ENCODE measurements at places on chromosomes 1 and 21.

- no peak for DNase-seq
Measured at GRCh38 chr1:195019385-195019784, 1588.9 kb downstream of the KCNT2 start.

- no peak for DNase-seq
Measured at GRCh38 chr21:16540966-16541727, 811.4 kb downstream of the USP25 start.

DNA sequence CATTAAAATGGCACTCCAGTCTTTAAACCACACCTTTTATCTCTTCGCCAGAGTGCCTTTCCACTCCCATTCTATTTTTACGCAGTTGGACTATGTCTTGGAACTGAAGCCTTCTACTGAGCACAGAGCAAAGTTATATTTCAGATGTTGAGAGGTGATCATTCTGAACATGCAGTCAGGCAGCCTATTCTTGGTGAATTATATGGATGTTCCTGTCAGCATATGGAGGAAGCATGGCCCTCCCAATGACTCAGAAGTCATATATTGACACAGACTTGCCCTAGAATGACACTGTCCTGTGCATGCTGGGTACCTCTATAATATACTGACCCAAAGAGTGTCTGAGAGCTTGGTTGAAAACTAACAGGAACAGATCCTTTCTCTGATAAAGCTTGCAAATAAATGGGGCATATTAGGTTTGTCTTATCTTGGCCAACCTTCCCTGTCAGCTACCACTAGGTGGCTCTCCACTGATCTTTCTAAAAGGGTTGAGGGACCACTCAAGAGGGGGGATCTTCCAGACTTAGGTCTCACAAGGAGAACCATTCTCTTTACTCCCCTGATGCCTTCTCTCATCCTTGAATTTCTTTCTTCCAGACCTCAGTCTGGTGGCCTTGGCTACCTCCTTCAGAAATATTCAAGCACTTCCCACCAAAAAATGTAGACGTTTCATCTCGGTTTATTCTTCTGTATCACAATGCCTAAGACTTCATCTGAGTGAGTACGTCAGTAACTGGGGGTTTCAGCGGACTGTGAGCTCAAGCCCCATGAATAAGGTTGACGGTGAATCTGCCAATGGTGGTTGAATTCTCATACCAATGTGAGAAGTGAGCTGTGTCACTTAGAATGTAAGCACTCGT, 11.8 kb upstream of the ALG14 start:
- no peak for DNase-seq

DNA sequence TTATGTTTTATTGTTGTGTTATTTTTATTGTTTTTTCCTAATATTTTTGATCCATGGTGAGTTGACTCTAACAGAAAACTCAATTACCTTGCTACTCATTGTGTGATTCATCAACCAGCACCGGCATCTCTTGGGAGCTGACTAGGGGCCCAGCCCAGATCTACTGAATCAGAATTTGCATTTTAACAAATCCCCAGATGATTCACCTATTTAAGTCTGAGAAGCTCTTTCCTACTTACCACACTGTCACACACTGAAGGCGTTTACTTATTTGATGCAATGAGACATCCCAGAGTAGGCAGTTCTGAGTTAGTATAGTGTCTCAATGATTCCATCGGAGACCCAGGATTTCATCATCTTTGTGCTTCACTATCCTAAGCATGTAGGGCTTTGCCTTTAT, 416.6 kb downstream of the RWDD3 start:
- DNase-seq, result no peak

- DNase-seq, result no peak
Measured at GRCh38 chr21:38770660-38771059, 35.1 kb upstream of the ETS2 start.

- DNase-seq, result no peak
Measured at GRCh38 chr1:182430263-182431068, 19.5 kb upstream of the RGSL1 start.

DNA sequence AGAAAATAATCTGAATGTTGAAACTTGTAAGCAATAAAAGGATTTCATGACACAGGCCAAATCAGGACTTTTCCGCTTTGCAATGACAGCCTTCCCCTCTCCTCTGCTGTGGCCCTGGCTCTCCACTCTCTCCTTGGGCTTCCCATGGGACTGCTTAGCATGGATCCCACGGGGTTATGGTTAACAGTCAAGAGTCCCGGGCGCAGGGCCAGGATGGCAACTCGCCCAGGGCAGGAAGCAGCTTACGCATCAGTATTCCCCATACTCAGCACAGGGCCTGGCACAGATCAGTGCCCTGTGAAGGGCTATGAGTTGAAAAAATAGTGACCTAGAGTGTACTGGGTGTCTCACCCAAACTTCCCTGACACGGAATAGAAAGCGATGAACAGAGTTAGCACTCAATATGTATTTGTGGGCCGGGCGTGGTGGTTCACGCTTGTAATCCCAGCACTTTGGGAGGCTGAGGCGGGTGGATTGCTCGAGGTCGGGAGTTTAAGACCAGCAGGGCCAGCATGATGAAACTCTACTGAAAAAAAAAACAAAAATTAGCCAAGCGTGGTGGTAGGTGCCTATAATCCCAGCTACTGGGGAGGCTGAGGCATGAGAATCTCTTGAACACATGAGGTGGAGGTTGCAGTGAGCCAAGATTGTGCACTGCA, 29.1 kb upstream of the GRHL3 start:
- DNase-seq, result no peak

- DNase-seq, result no peak
Measured at GRCh38 chr21:42836402-42836666, 43.0 kb downstream of the WDR4 start.

GRCh38 chr1:151158751-151159251, 2.4 kb downstream of the TNFAIP8L2 start:
- DNase-seq, result no peak

- DNase-seq, result no peak
Measured at GRCh38 chr1:245395680-245396079, 240.9 kb downstream of the KIF26B start.

DNA sequence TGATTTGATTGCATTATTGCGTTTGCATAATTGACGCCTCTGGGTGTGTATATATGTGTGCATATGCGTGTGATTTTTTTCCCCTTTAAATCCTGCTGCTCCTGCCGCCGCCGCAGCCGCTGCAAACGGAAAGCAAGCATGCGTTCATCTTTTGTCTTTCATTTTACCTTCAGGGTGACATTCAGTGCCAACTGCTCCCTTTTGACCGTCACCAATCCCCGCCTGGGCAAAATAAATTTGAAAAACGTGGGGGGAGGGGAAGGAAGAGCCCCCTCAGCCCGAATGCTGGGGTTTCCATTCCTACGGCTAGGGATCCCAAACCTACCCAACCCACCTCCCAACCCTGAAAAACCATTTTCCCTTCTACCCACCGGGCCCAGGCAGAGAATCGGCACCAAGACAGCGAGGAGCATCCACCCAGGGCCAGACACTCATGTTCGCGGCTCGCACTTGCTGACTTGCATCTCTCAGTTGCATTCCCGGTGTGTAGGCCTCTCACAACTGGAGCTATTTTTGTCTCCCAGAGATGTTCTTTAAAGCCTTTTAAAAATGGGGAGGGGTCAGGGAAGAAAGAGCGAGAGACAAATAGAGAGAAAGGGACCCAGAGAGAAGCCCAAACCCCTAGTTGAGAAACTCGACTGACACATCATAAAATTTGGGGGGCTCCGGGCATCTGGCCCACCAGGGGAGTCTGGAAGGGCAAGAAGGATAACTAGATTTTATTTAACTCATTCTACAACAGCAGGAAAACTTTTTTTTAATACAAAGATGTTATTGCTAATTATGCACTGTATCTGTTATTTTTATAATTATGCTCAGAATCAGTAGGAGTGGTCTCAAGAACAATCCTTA, 367.1 kb upstream of the ESRRG start:
- no peak for DNase-seq

DNA sequence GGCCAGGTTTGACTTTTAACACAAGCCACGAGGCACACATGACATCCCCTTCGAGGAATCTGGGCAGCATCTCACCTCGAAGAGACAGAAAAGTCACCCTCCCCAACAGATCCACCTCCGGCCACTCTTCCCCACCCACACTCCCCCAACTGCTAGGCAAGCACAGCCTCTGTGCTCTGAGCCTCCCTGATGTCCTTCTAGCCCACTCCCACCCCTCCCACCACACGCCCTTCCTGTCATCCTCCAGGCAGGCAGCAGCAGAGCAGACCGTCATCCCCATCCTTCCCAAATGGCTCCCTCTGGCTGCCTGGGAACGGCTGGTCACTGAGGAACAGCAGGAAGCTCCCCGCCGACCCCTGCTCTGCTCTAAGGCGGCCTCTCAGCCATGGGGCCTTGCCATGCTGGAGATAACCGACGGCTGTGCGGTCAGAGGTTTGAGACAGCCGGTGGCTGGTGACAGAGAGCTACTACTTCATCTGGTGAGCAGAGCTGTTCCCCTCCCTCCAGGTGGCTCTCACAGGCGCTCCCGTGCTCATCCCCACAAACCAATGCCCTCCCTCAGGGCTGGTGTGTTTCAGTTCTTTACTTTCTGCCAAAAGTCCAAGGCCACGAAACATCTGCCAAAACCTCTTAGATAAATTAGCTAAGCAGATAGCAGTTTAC, 25.6 kb downstream of the NPHP4 start:
- no peak for DNase-seq

GRCh38 chr1:206490771-206491405, 16.4 kb upstream of the RASSF5 start:
- DNase-seq, result no peak

GRCh38 chr21:28142697-28143096, 850.0 kb downstream of the LTN1 start:
- DNase-seq, result no peak

- no peak for DNase-seq
Measured at GRCh38 chr21:19049567-19049966, 646.0 kb upstream of the TMPRSS15 start.

- no peak for DNase-seq
Measured at GRCh38 chr1:11960715-11961114, 19.5 kb upstream of the MFN2 start.

DNA sequence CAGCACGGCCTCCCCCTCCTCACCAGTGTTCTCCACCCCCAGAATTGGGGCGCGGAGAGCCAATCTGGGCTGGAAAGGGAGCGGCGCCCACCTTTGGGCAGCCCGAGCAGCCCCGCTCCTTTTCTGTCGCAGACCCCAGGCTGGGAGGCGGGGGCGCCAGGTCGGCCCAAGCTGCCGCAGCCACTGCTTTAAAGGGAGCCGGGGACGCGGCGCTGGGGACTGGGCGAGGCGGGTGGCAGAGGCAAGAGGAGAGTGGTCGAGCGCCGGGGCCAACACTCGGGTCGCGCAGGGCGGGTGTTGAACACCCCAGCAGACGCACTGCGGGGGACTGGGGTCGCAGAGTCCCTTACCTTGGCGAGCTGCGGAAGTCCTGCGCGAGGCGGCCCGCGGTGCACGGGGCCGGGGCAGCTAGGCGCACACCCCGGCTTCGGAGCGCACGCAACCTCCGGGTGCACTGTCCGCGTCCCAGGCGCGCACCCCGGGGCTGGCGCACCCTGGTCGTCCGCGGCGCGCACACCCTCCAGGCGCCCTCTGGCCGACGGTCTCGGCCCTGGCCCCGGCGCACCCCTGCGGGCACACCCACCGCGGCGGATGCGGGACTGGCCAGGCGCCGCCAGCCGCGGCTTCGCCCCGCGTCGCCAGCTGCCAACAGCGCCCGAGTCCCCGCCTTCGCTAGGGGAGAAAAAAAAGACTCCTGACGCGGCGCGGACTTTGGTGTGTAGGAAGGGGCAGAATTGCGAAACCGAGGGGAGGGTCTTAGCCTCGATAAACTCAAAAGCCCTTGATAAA, at the start of gene KANK4:
TSS of gene KANK4 (minus strand) at position 679 of the 789 bp plus-strand sequence. CDS start 37,870 bp downstream, outside the sequence.
- no peak for DNase-seq

GRCh38 chr1:245599371-245600174, 444.8 kb downstream of the KIF26B start:
- no peak for DNase-seq

DNA sequence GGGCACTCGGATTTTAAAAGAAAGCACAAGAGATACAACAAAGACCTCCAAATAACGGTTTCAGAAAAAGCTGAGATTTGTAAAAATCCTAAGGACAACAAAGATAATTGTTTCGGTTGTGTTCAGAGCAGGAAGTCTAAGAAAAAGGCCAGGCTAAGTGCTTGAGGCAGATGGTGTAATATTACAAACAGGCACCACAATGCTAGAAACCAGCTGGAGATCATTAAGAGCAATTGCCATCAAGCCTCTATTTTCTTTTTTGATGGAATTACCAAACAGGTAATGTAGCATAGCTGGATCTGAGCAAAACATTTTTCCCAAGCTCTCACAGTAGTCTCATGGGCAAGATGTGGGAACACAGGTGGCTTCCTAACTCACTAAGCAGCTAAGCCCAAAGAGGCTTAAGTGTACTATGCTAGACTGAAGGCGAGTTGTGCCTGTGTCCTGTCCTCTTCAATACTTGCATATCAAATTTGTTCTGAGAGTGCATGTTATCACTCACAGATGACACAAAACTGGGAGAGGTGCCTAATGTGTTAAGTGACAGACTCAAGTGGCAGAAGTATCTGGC, 161.6 kb downstream of the GLUL start:
- no peak for DNase-seq

DNA sequence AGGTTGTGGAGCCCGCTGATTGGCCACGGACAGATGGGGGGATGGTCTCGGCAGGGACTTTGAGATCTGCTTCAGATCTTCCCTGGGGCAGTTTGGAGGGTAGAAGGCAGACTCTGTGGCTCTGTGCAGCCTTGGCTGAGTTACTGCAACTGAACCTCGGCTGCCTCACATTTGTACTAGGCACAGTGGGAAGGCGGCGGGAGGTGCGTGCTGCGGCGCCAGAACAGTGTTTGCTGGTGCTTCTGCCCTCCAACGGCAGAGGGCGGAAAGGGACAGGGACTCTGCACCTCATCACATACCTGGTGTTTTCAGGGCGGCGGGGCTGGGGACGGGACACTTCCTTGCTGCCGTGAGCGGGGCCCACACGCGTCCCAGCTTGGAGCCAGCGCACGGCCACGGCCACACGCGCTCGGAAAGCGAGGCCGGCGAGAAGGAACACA, 26.2 kb downstream of the SLC66A1 start:
- no peak for DNase-seq

DNA sequence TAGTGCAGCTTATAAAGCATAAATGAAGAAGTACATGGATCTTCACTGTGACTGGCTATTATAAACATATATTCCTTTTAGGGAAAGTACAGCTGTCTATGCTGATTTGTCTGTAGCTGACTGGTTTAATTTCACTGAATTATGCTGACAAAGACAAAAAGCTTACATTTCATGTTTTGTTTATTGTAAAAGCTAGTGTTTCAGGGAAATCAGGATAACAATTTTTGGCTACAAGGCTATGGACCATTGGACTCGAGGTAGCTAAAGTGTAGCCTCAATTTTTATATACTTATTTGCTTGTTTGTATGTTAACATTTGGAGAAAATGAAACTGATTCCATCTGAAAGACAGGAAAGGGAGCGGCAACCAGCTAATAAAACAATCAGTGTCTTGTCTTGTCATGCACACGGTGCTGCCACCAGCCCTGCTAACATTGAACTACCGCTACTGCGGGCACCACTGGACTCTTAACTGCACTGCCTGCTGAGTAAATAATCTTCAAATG, 480.2 kb downstream of the COL11A1 start:
- DNase-seq, result no peak

DNA sequence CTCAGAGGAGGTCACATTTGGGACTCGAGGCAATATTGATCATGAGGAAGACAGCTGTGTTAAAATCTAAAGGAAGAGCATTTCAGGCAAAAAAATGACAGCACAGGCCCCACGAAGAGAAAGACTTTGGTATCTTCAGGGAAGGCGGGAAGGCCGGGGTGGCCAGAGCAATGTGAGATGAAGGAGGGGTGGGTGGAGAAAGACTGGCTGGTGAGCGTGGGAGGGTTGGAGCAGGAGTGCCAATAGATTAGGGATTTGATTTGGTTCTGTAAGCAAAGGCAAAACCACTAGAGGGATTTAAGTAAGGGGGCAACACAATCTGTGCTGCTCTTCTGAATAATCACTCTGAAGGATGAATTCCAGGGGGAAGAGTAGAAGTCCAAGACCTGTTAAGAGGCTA, 48.0 kb upstream of the BCL9 start:
- no peak for DNase-seq

Data from stimulated activated CD4-positive, alpha-beta T cell treated with anti-CD3 and anti-CD28 coated beads, TNF-alpha, amount 100 ng/mL, for 1 hour (primary cell).